ENCODE measurements at places on chromosomes 2 and 18.

GRCh38 chr2:181235683-181236459 is 221.3 kb upstream of the ITGA4 start:
- DNase-seq = no peak

- DNase-seq = no peak
These were observed 45.2 kb upstream of the GCG start for GRCh38 chr2:162197069-162197825.

DNA sequence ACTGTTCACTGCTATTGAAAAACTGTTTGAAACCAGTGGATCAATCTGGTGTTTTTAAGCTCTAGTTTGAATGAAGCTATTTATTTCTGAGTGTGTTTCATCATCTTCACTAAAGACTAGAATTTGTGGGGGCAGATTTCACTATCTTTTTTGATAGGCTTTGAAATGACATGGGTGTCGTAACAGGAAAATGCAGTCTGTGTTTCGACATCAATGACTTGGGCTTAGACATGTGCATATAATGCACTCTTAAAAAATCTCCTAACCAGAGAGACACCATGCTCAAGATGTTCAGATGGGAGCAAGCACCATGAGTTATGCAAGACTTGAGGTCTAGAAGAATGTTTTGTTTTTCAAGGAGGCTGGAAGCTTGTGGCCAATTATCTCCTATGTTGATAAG is 221.6 kb downstream of the GPD2 start:
- DNase-seq = no peak

- no peak for DNase-seq
These were observed 169.4 kb upstream of the FANCL start for GRCh38 chr2:58410549-58410948.

- no peak for DNase-seq
These were observed 494.6 kb upstream of the NRP2 start for GRCh38 chr2:205187731-205188130.

DNA sequence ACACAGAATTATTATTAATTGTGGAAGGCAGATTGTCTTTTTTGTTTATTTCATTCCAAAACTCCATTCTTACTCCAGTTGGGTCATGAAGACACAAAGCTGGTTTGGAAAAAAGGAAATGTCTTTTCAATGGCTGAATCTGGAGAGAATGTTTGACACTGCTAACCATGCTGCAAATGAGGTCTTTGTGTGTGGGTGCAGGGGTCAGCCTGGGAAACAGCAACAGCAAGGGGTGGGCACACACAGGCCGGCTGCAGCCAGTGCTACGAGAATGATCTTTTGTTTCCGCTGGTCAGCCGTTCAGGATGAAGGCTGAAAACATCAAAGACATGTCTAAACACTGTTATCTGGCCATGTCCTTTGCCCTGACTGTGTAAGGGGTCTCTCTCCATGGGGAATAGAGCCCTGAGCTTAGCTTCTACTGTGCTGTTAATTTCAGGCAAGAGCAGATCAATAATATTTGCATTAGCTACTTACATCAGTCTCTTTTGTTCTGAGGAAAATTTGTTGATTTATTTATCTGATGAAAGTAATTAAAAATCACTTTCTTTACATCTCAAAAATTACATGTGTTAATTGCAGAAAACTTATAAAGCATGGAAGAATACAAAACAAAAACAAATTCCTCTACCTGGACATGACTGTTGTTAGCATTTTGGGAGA is 33.3 kb upstream of the E2F6 start:
- no peak for DNase-seq

- DNase-seq = no peak
These were observed 3.5 kb upstream of the ZSWIM2 start for GRCh38 chr2:186852508-186852907.

- no peak for DNase-seq
These were observed 5.8 kb downstream of the EIF2AK3 start for GRCh38 chr2:88621432-88621831.

DNA sequence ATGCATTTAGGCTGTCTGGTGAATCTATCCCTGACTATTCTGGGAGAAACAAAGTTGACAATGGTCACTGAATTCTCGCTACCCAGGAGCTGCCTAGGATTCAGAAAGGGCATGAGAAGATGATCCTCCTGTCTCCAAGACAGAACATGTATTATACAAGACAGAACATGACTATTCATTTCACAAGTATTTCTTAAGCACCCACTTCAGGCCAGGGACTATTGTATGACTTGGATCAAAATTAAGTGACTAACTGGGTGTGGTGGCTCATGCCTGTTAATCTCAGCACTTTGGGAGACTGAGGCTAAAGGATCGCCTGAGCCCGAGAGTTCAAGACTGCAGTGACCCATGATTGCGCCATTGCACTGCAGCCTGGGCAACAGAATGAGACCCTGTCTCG is 235.8 kb upstream of the RAB12 start:
- DNase-seq = no peak

DNA sequence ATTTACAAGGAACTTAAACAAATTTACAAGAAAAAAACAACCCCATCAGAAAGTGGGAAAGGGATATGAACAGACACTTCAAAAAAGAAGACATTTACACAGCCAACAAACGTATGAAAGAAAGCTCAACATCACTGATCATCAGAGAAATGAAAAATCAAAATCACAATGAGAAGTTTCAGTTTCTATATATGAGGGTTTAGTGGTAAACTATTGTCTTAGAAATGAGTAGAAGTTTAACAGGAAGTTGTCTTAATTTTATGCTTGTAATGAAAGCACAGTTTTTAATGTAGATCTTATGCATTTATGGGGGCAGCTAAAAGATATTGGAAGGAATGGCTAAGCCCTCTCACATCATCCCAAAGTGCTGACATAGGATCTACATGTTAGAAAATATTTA is 325.4 kb downstream of the ERBB4 start:
- no peak for DNase-seq

- no peak for DNase-seq
These were observed 65.8 kb downstream of the SGPP2 start for GRCh38 chr2:222490131-222490530.

- no peak for DNase-seq
These were observed 3.6 kb downstream of the FAM124B start for GRCh38 chr2:224398289-224398688.

- no peak for DNase-seq
These were observed 964.7 kb upstream of the ZEB2 start for GRCh38 chr2:145484448-145485097.

GRCh38 chr2:232142049-232142448 is 180.5 kb downstream of the DIS3L2 start:
- no peak for DNase-seq

DNA sequence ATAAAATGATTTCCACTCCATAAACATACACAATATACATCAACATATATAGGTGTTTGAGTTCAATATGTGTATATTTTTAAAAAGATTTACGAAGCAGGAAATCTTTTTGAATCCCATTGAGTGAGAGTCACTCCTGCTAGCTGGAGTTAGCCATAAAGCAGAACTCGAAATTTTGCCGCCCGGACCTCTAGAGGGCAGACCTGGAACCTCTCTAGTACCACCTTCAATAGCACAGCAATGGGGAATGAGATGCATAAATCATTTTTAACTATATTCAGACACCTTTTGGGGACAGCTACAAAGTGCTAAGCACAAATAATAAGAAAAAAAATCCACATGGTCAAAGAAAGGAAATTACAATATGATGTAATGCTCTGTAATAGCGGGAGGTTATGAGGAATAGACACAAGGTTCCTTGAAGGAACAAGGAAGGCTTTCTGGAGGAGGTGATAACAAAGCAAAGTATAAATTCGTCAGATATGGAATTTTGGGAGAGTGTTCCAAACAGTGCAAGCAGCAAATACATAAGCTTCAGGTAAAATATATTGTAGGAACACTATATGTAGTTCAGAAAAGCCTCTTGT is 533.4 kb downstream of the ERBB4 start:
- DNase-seq = no peak

DNA sequence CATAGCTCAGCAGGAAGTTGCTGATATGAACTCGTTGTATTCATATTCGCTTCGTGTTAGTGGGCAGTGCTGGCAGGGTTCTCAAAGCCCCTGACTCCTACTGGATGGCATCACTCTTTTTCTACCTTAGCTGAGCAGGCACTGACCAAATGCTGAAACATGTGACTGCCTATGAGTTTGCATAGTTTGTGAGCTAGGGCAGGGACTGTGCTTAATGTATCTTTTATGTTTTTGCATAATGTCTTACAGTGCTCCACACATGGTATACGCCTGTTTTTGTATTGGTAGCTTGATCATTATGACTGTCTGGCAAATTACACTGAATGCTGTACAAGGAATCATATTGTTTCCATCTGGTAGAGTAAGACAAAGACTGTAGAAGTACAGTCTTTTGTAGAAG is 305.3 kb downstream of the PARD3B start:
- DNase-seq = no peak

DNA sequence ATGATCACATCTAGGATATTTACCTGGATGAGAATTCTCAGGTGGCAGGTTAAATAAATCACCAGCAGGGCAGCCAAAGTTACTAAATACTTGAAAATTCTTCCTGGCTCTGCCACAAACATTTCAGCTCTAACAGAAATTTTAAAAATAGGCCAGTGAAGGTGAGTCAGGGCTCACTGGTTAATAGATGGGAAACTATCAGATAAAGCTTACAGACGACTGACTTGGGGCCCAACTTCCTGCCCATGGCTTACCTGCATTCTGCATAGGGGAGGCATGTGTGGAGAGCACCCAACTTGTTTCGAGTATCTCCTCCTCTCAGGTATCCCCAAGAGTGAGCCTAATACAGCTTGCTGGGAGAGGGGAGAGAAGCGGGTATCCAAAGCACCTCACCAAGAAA is 57.8 kb downstream of the SPRED2 start:
- no peak for DNase-seq

DNA sequence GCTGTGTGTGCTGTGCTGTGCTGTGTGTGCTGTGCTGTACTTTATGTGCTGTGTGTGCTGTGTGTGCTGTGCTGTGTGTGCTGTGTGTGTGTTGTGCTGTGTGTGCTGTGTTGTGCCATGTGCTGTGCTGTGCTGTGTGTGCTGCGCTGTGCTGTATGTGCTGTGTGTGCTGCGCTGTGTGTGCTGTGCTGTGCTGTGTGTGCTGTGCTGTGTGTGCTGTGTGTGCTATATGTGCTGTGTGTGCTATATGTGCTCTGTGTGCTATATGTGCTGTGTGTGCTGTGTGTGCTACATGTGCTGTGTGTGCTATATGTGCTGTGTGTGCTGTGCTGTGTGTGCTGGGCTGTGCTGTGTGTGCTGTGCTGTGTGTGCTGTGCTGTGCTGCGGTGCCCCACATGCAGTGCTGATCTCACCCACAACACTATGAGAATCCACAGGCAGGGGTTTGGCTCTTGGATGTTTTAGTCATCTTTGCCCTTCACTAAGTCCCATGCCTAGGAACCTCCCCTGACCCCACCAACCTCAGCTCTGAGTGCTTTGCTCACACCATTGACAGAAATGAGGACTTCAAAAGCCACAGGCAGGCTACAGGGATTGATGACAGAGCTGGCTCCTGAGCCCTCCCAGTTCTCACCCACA is 30.5 kb upstream of the MAL start:
- DNase-seq = no peak

DNA sequence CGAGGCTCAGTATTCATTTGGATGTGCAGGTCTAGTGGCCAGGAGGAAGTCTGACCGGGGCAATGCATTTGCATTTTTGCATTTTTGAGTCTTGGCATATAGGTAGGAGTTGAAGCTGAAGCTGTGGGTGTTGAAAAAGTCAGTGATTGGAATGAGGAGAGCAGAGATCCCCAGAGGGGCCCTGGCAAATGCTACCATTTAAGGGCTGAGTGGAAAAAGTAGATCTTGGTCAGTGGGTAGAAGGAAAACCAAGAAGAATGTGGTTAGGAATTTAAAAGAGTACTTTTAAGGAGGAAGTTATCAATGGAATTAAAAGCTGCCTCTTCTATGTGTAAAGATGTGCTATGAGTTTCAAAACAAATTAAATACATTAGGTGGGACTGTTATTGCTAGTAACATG is 143.0 kb downstream of the ZEB2 start:
- no peak for DNase-seq

GRCh38 chr2:180571559-180571958 is 408.8 kb upstream of the UBE2E3 start:
- no peak for DNase-seq

DNA sequence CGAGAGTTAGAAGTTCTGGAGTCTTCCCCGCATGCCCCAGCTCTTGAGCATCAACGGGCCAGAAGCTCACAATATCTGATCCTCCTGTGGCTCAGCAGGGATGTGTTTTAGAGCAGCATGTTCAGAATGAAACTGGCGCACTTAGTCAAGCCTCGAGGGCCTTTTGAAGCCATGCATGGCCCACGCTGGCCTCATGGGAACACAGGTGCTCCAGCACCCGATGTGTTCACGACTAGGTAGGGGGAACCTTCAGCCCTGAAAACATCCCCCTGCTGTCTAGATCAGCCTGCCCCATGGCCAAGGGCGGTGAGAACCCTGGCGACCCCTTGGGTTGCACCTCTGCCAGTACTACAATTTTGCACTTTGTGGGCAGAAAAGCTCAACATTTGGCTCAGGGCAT is 32.8 kb downstream of the MSH6 start:
- no peak for DNase-seq

- DNase-seq = no peak
These were observed 78.0 kb downstream of the MARCHF4 start for GRCh38 chr2:216294305-216294704.

DNA sequence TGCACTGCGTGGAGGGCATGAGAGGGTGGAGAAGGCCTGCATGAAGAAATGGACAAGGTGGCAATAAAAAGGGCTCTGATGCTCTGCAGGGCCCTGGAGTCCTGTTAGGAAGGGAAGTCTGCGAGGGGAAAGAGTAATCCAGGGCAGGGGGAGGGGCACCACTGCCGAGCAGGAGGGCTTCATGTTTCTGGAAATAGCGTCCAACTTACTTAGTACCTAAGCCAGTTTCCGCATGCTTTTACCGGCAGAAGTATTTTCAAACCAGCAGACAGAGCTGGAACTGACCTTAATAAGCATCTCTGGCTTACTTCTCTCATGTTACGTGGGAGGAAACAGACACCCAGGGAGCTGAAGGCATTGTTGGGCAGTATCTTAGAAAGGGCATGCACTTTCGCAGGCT is 156.7 kb downstream of the GALNT14 start:
- DNase-seq = no peak

DNA sequence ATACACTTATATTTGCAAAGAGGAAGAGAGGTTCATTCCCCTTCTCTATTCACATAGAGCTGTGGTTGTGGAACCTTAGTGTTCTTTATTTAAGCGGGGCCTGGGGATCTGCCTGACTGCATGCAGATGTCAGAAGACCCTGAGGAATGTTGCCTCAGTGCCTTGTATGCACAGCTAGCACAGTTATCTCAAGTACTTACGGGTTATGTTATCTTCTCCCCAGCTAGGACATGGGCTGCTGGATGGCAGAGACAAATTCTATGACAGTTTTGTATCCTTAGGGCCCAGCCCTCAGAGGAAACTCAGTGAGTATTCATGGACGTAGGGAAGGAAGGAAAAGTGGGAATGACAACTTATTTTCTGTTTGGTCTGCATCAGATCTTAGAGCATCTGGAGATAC is 37.7 kb upstream of the RTN4 start:
- DNase-seq = no peak

DNA sequence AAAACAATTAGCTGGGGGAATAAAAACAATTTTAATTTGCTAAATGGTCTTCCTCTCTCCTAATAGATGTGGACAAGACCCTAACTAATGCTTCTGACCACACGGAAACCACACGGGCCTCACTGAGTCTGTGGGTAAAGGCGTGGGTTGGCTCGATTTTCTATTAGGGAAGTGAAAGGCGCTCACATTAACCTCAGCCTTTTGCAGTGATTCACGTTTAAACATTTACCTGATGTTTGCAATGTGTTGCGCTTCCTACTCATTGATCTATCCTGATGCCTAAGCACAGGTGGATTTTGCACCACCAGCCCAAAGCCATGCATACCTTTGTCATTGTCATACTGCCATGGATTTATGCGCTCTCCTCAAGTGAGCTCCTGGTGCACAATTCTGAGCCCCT is 35.6 kb upstream of the NRP2 start:
- no peak for DNase-seq

Data from stimulated activated CD8-positive, alpha-beta memory T cell treated with anti-CD3 and anti-CD28 coated beads, Interleukin-7, amount 100 ng/mL, for 1 hour (primary cell).